ENCODE measurements at places on chromosomes 5 and 9.

GRCh38 chr5:20556115-20556763 lies 568.2 kb upstream of the CDH18 start:
- H3K27ac ChIP-seq = no peak overlapping the region
- DNase-seq = no peak
- H3K27me3 ChIP-seq = no peaks in the 10 kb centered on the region
- no peaks in the 10 kb centered on the region for H3K36me3 ChIP-seq

- no peak overlapping the region for H3K4me3 ChIP-seq
- DNase-seq = no peak
- H3K4me1 ChIP-seq = no peaks in the 10 kb centered on the region
- H3K27me3 ChIP-seq = no peaks in the 10 kb centered on the region
- no peak overlapping the region for H3K27ac ChIP-seq
These were observed 147.9 kb upstream of the COL5A1 start for GRCh38 chr9:134493461-134494272.

GRCh38 chr9:16461851-16462250 lies 408.6 kb downstream of the BNC2 start:
- H3K27ac ChIP-seq = no peak overlapping the region
- no peak for DNase-seq
- H3K4me3 ChIP-seq = no peak overlapping the region
- H3K27me3 ChIP-seq = no peaks in the 10 kb centered on the region
- no peaks in the 10 kb centered on the region for H3K4me1 ChIP-seq

DNA sequence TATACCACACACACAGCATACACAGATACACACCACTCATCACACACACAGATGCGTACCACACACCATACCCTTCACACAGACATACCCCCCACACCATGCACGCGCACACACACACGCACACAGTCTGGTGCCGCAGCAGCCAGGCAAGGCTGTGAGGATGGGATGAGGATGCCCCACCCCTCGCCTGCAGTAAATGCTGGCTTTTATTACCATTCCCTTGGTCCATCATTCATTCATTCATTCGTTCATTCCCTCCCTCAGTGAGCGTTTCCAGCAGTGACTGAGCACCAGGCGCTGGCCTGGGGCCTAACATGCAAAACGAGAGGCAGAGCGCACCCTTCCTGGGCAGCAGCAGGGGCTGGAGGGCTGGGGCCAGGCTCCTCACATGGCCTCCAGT lies 51.7 kb upstream of the FCN2 start:
- no peak overlapping the region for H3K4me3 ChIP-seq
- H3K36me3 ChIP-seq = no peaks in the 10 kb centered on the region
- H3K27me3 ChIP-seq = no peaks in the 10 kb centered on the region
- no peaks in the 10 kb centered on the region for H3K4me1 ChIP-seq
- H3K27ac ChIP-seq = no peak overlapping the region

GRCh38 chr5:6197427-6197826 lies 180.9 kb downstream of the MED10 start:
- DNase-seq = no peak
- H3K27me3 ChIP-seq = peaks cover 3% of the 10 kb centered on the region
- H3K27ac ChIP-seq = no peak overlapping the region
- no peaks in the 10 kb centered on the region for H3K4me1 ChIP-seq
- H3K4me3 ChIP-seq = no peak overlapping the region
- H3K36me3 ChIP-seq = no peaks in the 10 kb centered on the region

GRCh38 chr9:133987946-133988665 lies 4.0 kb downstream of the VAV2 start:
- no peak overlapping the region for H3K4me3 ChIP-seq
- no peaks in the 10 kb centered on the region for H3K4me1 ChIP-seq
- no peaks in the 10 kb centered on the region for H3K36me3 ChIP-seq
- DNase-seq = no peak

DNA sequence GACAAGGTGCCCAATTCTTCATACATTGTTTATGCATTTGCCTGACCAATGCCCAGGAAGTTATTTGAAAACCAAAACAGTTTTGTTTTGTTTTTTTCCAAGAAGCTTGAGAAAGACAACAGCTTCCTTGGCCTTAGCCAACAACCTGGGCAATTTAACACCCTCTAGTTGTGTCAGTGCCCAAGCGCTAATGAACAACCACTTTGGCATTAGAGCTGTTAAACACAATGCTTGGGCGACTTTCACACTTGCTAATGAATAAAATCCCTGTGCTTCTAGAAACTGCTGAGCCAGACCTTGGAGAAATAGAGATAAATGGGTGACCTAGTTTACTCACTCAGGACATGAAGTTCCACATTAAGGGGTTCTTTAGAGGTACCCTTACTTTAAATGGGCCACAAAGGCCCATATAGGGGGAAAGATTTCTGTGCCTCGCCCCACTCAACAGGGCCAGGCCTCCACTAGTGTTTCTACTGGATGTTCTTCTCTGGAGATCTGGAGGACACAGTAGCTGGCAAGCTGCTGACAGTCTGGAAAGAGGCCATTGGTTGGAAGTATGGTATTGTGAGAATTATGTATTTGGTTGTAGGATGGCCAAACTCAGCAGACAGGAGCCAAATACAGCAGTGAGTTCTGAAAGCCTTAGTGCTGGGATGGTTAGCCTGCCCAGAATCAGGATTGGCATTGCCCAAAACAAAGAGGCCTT lies 179.8 kb downstream of the DOCK8 start:
- H3K27ac ChIP-seq = no peak overlapping the region
- H3K36me3 ChIP-seq = peaks cover 76% of the 10 kb centered on the region
- H3K4me1 ChIP-seq = no peaks in the 10 kb centered on the region
- no peak for DNase-seq
- no peaks in the 10 kb centered on the region for H3K27me3 ChIP-seq
- H3K4me3 ChIP-seq = no peak overlapping the region

DNA sequence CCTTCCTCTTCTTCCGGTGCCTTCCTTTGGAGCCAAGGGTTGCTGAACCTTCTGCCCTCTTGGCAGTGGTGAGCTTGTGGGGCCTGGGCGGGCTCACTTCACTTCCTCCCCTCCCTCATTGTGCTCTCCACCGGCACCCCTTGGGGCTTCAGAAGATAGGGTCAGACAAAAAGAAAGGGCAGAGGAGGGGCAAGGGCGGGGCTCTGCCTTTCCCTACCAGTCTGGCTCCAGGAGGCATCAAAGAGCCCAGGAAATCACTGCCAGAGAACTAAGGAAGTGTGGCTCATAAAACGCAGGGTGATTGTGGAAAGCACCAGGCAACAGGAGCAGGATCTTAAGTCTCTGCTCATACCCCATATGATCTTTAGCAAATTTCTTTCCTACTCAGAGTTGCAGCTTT lies 34.8 kb downstream of the ACOT12 start:
- no peaks in the 10 kb centered on the region for H3K27me3 ChIP-seq
- H3K27ac ChIP-seq = no peak overlapping the region
- DNase-seq = no peak
- no peaks in the 10 kb centered on the region for H3K4me1 ChIP-seq
- H3K4me3 ChIP-seq = no peak overlapping the region

GRCh38 chr5:141560151-141560550 lies 58.6 kb downstream of the DIAPH1 start:
- no peak for DNase-seq
- H3K4me3 ChIP-seq = no peak overlapping the region
- H3K4me1 ChIP-seq = peaks cover 25% of the 10 kb centered on the region
- H3K27ac ChIP-seq = no peak overlapping the region

GRCh38 chr5:158014372-158014771 lies 155.4 kb upstream of the CLINT1 start:
- no peaks in the 10 kb centered on the region for H3K36me3 ChIP-seq
- no peak overlapping the region for H3K4me3 ChIP-seq
- no peaks in the 10 kb centered on the region for H3K4me1 ChIP-seq
- no peak for DNase-seq

- no peak overlapping the region for H3K4me3 ChIP-seq
- H3K4me1 ChIP-seq = peaks cover 15% of the 10 kb centered on the region
- no peak overlapping the region for H3K27ac ChIP-seq
- no peak for DNase-seq
- peaks cover 4% of the 10 kb centered on the region for H3K36me3 ChIP-seq
These were observed 3.3 kb upstream of the PBX3 start for GRCh38 chr9:125743682-125744428.

GRCh38 chr5:175772747-175773533 lies 98.4 kb upstream of the CPLX2 start:
- H3K4me3 ChIP-seq = no peak overlapping the region
- H3K27me3 ChIP-seq = peaks cover 48% of the 10 kb centered on the region
- no peaks in the 10 kb centered on the region for H3K4me1 ChIP-seq
- no peak overlapping the region for H3K27ac ChIP-seq
- H3K36me3 ChIP-seq = no peaks in the 10 kb centered on the region
- no peak for DNase-seq

DNA sequence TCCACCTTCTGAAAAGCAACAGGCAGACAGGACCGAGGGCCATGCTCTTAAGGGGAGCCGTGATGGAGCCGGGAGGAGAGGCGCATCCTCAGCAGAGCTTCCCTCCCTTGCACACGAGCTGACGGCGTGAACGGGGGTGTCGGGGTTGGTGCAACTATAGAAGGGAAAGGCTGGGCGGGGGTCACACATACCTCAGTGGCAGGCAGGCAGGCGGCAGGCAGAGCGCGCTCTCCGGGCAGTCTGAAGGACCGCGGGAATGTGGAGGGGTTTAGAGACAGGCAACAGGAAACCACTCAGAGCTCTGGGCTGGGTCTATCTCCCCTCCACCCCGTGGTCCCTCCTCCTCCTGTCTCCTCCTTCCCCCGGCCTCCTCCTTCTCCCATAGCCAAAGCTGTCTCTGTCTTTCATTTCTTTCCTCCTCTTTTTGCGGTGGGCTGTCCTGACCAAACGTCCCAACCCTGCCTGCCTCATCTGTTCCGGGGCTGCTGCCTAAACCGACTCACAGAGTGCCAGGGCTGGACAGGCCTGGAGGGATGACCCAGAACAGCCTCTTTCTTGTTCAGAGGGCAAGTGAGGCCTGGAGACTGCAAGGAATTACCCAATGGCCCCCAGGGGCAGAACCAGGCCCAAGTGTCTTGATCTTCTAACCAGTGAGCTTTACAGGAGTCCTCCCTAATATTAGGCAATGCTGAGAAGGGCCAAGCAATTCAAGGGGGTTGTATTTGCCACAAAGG lies at the start of gene SPARC:
Gene SPARC, minus strand, starts transcription at position 242 of the 734 bp plus-strand sequence. CDS start 10,727 bp downstream, outside the sequence.
- H3K36me3 ChIP-seq = no peaks in the 10 kb centered on the region
- H3K27ac ChIP-seq = no peak within 1 kb of the TSS
- peaks cover 9% of the 10 kb centered on the region for H3K4me1 ChIP-seq

- no peak overlapping the region for H3K27ac ChIP-seq
- no peaks in the 10 kb centered on the region for H3K4me1 ChIP-seq
- H3K4me3 ChIP-seq = no peak overlapping the region
These were observed 415.2 kb upstream of the TRPC7 start for GRCh38 chr5:136780518-136780917.

DNA sequence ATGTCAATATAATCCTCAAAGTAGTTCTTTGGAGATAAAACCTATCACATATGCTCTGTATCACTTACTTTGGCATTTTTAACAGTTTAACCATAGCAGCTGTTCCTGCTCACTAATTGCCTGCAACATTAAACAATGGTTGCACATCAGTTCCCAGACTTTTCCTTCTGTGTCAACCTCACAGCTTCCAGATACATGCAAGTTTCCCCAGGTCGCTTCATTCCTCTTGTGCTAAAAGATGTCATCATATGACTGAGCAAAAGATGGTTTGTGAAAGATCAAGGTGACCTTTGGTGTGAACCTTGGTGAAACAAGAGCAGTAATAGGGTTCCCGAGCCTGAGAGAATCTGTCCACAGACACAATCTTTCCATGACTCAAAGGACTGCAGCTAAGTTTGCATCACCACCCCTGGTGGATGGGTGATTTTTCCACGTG lies 500.4 kb upstream of the PAPPA start:
- H3K36me3 ChIP-seq = no peaks in the 10 kb centered on the region
- no peak overlapping the region for H3K27ac ChIP-seq
- H3K27me3 ChIP-seq = no peaks in the 10 kb centered on the region
- DNase-seq = no peak
- no peak overlapping the region for H3K4me3 ChIP-seq

DNA sequence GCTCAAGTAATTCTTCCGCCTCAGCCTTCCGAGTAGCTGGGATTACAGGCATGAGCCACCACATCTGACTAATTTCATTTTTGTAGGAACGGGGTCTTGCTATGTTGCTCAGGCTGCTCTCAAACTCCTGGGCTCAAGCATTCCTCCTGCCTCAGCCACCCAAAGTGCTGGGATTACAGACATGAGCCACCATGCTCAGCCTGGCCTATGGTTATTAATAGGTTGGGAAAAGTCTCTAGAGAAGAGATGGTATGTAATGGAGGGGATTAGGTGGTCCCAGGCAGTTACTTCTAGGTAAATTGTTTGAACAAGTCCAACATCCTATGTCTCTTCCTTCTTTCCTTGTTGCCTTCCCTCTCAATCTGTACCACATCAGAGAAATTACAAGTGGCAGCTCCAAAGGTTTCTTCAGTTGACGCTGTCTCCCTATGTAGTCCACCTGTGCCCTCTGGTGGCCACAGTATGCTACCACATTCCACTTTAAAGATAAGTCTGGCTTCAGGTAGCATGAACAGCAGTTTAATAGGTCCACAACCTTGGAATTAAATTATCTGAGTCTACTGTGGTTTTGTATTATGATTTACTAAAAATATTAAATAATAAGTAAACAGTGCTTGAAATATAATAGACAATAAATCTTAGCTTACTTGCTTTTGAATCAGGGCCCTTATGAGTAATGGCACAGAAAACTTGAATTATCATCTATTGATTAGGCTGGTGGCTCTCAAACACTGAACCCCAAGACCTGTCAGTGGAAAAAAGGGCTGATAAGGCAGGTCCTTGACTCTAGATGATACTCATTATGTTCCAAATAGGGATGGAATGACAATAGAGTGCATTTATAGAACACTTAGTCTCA lies 9.7 kb downstream of the TIGD6 start:
- H3K27me3 ChIP-seq = no peaks in the 10 kb centered on the region
- H3K4me3 ChIP-seq = no peak overlapping the region
- no peaks in the 10 kb centered on the region for H3K36me3 ChIP-seq
- peak; percentile 80 for DNase-seq
- H3K4me1 ChIP-seq = peaks cover 3% of the 10 kb centered on the region

DNA sequence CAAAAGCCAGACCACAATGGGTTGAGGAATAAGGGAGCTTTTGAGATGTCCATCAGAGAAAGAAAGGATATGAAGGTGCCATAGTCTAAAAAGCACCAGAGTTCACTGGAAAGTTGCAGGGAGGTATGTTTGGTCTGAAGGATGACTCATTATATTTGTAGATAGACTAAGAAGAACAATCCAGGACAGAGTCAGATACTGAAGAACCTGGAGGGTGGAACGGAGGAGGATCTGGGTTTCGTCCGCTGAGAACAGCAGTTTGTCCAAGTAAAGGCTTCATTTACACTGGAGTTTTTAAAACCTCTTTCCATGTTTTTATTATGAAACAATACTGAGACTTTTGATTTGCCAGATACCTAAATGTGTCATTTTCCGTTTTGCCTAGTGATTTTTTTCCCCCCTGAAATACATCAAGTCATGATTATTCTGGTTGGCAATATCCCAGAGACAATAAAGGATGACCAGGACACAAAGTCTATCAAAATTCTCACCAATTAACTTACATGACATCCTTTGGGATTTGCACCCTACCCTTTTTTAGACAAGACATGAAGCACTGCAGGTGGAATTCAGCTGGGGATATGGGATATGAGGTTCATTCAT lies 219.9 kb downstream of the MLLT3 start:
- no peak for DNase-seq
- H3K27me3 ChIP-seq = no peaks in the 10 kb centered on the region
- no peak overlapping the region for H3K27ac ChIP-seq
- no peak overlapping the region for H3K4me3 ChIP-seq
- peaks cover 37% of the 10 kb centered on the region for H3K36me3 ChIP-seq

Data from activated CD8-positive, alpha-beta memory T cell treated with anti-CD3 and anti-CD28 coated beads, Interleukin-2, amount 10 ng/mL, durations not matched to agents 7 days and 5 days (primary cell).